ENCODE measurements at places on chromosomes 6 and 20.

GRCh38 chr6:56915832-56916231, 39.1 kb upstream of the BEND6 start:
- no peak overlapping the region for H3K27ac ChIP-seq
- H3K36me3 ChIP-seq, result no peaks in the 10 kb centered on the region
- DNase-seq, result no peak

- DNase-seq, result no peak
- H3K27me3 ChIP-seq, result no peaks in the 10 kb centered on the region
- no peak overlapping the region for H3K27ac ChIP-seq
- no peak overlapping the region for H3K4me3 ChIP-seq
- H3K4me1 ChIP-seq, result peaks cover 5% of the 10 kb centered on the region
- peaks cover 7% of the 10 kb centered on the region for H3K36me3 ChIP-seq
These were observed 14.2 kb downstream of the PLN start for GRCh38 chr6:118562248-118562647.

DNA sequence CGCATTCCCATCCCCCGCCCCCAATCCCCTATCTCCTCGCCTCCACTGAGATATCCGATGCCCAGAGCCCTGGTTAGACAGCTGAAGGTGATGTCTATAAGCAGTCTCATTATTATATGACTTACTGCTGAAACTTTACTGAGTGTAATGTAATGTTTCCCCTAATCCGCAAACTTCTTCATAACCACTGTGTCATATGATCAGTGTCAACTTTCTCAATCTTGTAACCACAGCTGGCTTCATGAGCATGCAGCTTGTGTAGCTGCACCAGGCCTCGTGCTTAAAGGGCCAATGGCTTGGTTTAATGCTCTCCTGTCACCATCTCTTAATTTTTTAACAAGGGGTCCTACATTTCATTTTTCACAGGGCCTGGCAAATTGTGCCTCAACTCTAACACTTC, 8.1 kb downstream of the ASIP start:
- H3K4me3 ChIP-seq, result no peak overlapping the region
- H3K36me3 ChIP-seq, result no peaks in the 10 kb centered on the region
- peak; percentile 42 for DNase-seq

- H3K4me1 ChIP-seq, result peaks cover 6% of the 10 kb centered on the region
- H3K4me3 ChIP-seq, result no peak overlapping the region
- no peaks in the 10 kb centered on the region for H3K27me3 ChIP-seq
- DNase-seq, result peak; percentile 85
- no peak overlapping the region for H3K27ac ChIP-seq
These were observed 10.5 kb upstream of the PLN start for GRCh38 chr6:118537574-118537973.

DNA sequence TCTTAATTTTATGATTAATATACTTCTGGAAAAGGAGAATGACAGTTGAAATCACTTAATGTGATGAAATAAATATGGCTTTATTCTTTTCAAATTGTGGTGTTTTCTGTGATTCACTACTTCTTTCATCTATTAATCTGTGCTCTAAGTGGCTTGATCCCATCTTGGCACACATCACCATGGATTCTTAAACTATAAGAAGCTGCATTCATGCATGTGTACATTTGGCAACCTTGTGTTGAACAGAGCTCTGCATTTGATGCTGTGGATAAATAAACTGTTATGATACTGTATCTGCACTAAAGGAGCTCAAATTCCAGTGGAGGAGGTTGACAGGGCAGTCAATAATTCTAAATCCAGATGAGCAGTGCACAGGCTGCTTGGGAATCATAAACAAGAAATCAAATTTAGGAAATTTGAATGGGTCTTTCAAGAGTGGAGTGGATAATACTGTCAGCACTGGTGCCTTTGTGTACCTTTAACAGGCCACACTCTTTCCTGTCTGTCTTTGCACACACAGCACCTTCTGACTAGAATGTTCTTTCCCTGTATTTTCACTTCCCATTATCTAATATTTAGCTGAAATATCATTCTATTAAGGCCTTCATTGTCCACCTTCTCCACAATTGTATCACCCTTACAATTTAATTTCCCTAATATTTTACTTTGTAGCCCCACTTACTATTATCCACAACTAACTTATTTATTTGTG, 252.9 kb downstream of the GRM1 start:
- H3K27me3 ChIP-seq, result no peaks in the 10 kb centered on the region
- no peaks in the 10 kb centered on the region for H3K4me1 ChIP-seq
- DNase-seq, result no peak
- H3K36me3 ChIP-seq, result no peaks in the 10 kb centered on the region
- H3K27ac ChIP-seq, result no peak overlapping the region

Measured in astrocyte (in vitro differentiated cells and primary cell).